ENCODE measurements at places on chromosomes 1 and 21.

DNA sequence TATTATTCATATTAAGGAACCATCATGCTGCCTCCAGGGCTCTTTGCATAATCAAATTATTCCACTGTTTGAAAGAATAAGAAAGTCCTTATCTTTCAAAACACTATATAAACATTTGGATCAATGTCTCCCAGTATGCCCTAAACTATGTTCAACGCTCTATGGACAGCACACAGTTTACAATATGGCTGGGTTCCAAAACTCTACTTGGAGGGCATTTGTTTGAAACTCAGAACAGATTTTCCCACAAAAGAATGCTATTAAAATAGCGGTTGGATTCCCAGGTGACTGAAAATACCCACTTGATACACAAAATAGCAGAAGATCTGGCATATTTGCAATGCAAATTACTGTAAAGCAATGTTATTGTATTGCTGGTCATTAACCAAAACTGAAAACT lies 3.2 kb downstream of the HAO2 start:
- DNase-seq = no peak

DNA sequence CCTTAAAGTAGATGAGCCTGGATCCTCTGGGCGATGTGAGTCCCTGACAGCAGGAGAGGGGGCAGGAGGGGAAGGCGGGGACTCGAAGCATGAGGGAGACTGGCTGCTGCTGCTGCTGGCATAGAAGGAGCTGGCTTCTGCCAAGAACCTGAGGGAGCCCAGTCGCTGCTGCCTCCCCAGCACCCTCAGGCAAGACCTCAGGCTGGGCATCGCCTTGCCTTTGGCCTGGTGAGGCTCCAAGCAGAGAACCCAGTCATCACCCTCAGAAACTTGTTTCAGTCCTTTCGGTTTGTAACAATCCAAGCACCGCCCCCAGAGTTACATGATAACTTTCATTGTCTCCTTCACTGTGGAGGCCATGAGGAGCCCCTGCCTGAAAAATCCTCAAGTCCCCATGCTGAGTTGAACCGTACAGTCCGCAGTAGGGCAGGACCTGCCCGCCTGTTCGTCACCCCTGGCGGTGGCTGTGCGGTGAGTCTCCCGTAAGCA lies 38.8 kb downstream of the POFUT2 start:
- DNase-seq = no peak

DNA sequence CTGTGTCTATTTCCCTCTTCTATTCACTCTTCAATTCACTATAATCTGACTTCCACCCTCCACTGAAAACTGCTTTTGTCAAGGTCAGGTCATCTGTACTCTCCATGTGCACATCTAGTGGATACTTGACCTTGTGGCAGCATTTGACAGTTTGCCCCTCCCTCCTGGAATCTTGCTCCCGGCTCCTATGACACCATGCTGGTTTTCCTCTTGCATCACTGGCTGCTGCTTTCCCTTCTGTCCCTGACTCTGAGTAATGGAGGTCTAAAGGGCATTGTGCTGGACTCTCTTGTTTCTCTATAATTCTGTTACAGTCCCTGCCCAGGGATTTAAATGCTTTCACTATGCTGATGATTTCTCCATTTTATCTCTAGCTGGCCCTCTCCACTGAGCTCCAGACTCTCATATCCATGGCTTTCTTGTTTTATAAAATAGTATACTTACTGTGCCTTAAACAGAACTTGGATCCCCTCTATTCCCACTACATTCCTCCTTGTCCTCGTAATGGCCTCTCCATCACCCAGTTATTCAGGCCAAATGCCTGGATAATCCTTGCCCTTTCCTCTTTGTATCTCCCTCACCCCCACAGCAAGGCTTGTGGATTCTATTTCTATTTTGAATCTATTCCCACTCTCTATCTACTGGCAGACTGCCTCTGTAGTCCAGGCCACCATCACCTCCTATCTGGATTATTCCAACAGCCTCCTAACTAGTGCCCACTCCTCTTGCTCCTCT lies 36.8 kb upstream of the PODN start:
- no peak for DNase-seq

DNA sequence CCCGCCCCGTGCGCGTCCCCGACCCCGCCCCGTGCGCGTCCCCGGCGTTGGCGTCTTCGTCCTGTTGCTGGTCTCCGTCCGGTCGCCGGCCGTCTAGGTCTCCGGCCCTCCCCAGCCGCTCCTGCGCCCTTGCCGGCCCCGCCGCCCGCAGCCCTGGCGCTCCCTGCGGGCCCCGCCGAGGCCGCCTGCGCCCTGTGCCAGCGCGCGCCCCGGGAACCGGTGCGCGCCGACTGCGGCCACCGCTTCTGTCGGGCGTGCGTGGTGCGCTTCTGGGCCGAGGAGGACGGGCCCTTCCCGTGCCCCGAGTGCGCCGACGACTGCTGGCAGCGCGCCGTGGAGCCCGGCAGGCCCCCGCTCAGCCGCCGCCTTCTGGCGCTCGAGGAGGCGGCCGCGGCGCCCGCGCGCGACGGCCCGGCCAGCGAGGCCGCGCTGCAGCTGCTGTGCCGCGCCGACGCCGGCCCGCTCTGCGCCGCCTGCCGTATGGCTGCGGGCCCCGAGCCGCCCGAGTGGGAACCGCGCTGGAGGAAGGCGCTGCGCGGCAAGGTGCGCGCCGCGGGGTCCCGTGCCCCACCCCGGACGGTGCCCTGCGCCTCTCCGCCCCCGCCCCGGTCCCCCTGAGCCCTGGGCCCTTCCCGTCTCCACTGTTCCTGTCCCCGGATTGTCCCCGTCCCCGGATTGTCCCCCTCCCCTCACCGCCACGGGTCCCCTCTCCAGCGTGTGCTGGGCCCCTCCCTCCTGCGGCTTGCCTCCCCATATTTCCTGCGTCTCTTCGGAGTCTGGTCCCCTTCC lies at the start of gene RNF187:
Gene RNF187, plus strand, starts transcription at position 47 of the 789 bp plus-strand sequence.
- DNase-seq = no peak

GRCh38 chr1:95888941-95889390 lies 655.0 kb downstream of the RWDD3 start:
- DNase-seq = no peak
